Inflammatory macrophage treated with lipopolysaccharide for 1 hour (primary cell): ENCODE measurements at places on chromosomes 7 and 10.

DNA sequence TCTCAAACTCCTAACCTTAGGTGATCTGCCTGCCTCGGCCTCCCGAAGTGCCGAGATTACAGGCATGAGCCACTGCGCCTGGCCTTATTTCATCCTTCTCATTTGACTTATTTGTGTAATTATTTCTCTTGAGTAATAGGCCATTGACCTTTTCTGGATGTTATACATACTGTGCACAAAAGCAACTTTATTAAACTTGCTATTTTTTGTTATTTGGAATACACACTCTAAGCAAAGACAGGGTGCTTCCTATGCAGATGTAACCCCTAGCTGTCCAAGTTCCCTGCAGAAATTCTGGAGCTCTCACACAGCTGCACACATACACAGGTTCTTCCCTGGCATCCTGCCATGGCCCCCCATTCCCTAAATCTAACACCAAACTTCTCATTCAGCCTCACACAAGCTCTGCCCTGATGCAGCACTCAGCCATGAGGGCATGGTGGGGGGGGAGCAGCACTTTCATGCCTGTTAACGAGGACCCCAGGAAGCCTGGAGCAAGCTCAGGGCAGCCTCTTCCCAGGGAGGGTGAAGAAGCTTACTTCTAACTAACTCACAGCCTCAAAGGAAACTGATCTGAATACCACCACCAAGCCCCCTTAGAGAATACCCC, 33.2 kb downstream of the SH3PXD2A start:
- DNase-seq, result no peak

- DNase-seq, result no peak
Measured at GRCh38 chr7:132750096-132750495, 173.8 kb upstream of the PLXNA4 start.

DNA sequence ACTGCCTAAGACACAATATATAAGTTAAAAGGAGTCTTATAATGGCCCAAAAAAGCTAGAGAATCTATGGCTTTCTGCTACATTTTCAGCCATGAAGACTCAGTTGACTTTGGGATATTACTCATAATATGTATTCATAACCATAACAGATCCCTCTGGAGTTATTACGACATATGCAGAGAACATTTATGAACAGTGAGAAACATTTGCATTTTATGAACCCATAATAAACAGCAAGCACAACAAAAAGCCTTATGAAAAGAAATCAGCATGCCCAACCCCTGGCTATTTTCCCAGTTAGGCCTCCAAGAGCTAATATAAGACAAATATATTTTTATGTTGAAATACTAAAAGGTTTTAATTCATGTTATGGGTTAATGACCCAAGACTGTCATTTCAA, 52.4 kb downstream of the ARMH3 start:
- DNase-seq, result peak; percentile 31

DNA sequence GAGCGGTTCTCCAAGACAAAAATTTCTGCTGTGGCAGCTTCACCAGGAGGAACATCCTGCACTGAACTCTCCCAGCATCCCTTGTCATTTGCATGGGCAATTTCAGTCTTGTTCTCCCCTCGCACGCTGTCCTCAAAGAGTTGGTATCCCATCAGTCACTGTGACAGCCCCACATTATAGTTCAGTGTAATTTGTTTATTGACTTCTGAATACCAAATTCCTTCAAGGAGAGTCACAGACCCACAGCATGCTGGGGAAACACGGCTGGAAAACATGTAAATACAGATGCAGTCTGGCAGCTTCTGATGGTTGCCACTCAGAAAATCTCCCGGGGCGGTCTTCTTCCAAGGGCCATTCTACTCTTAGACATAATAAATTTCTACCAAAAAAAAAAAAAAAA, 151.0 kb upstream of the NEBL start:
- DNase-seq, result no peak

GRCh38 chr7:4030346-4030950, 651.6 kb upstream of the FOXK1 start:
- DNase-seq, result no peak

GRCh38 chr7:150739033-150739432, 1.8 kb downstream of the GIMAP5 start:
- no peak for DNase-seq

- no peak for DNase-seq
Measured at GRCh38 chr10:123327450-123327849, 173.2 kb downstream of the BUB3 start.

- DNase-seq, result no peak
Measured at GRCh38 chr10:72814099-72814790, 79.3 kb upstream of the OIT3 start.

DNA sequence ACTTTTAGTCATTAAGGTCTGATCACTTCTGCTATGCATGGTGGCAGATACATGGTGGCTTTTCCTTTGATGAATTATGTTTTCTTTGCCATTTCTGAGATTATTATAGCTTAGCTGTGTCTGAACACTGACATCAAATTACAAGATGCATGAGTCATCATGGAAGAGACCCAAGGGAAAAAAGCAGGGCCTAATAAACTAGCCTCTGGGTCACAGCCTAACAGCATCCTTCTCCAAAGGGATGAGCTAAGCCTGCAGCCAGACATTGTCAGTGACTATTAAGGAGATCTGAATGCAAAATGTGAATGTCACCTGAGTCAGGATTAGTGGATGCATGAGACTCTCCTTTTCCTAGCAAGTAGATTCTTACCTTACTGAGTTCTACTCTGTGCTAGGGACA, 19.1 kb upstream of the OGDHL start:
- DNase-seq, result no peak

DNA sequence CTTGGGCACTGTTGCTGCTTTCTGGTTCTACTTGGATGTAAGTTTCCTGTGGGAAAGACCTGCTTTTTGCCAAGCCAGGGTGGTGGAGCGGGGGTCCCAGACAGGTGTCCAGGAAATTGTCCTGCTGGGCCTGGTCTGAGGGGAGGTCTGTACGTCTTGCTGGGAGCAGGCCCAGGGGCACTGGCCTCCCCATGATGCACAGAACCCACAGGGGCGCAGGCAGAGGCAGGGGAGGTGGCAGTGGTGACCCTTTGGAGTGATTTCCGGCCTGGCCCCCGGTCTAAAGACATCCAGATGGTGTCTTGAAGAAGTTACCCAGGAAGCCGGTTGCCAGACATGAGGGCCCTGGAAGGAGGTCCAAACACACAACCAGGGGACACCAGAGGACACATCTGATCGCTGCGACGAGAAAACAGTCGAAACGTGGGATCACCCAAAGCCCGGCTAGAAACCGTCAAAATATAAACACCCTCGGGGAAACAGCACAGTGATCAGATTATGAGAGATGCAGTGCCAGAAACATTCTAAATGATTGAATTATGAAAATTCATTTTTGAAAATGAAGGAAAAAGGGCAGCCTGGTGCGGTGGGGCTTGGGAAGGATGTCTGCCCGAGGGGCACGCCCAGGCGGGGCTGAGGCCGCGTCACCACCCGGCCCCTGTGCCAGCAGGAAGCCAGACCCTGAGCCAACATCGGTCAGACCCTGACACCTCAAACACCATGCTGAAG, 59.6 kb downstream of the TMEM270 start:
- DNase-seq, result no peak

- DNase-seq, result peak; percentile 57
Measured at GRCh38 chr10:22690614-22691431, 23.6 kb downstream of the PIP4K2A start.

DNA sequence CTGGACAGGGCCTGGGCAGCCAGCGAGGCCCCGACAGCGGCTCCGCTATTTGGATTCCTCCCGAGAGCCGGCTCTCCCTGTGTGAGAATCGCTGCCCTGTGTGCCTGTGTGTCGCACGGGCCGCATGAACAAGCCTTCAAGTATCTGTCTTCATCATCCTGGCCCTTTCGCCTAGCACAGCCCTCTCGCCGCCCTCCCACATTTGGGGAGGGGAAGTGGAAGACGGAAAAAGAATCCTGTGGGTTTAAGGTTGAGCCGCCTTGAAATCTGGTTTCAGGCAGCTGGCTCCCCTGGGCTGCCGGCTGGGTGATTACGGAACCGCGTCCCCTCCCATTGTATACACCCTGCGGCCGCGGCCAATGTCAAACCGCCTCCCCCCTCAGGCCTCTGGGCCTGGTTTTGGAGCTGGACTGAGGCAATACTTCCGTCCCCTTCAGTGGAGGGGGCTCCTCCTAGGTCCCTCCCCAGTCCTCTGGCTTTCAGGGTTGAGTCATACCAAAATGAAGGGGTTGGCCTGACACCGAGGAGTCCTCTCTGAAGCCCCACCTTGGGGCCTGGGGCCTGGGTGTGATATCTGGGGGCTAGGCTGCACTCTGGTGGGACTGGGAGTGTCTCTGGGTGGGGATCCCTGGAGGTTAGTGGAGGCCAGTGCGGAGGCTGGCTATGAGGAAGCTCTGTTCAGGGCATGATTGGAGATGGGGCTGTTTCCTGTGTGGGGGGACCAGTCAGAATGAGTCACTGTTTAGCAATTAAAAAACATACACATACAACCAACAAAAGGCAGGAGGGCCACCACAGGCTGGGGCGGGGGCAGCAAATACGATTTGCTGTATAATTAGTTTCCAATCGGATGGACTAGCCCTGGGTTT, 1.7 kb downstream of the TRIM8 start:
- DNase-seq, result peak; percentile 98

DNA sequence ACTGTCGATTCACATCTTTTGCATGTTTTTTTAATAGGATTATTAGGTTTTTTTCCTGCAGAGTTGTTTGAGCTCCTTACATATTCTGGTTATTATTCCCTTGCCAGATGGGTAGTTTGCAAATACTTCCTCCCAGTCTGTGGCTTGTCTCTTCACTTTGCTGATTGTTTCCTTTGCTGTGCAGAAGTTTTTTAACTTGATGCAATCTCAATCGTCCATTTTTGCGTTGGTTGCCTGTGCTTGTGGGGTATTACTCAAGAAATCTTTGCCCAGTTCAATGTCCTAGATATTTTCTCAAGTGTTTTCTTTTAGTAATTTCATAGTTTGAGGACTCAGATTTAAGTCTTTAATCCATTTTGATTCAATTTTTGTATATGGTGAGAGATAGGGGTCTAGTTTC, 95.4 kb downstream of the TBXAS1 start:
- DNase-seq, result peak; percentile 62

DNA sequence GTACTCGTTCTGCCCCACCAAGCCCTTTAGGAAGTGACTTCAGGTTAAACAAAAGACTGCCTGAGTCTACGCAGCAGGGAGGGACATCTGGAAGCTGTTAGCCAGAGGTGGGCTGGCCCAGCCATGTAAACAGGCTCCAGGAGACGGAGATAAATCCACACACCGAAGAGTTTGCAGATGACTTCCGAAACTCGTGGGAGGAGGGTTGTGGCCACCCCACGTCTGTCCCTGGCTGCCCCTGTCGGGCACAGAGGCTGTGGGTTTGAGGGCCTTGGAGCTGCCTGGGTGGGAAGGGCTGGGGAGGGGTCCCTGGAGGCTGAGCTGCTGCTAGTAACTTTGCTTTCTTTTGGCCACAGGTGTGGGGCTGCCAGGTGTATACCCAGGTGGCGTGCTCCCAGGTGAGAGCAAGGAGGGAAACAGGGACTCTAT, 15.6 kb downstream of the ELN start:
- DNase-seq, result no peak

GRCh38 chr7:33534833-33535232, 370.5 kb upstream of the BMPER start:
- DNase-seq, result no peak

DNA sequence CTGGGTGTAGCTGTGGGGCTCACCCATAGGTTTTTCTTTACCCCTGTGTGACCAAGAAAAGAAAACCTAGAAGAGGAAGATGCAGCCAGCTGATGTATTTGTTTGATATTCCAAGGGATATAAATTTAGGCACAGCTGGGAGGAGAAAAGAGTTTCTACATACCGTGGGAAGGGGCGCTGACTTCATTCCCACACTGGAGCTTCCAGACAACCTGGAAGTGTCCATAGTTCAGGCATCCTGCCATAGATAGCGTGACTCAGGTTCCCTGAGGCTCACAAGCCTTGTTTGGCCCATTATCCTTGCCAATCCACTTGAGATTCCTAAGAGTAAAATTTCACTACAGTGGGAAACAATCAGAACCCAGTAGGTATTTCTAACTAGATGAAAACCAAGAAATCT, 371.7 kb upstream of the NRP1 start:
- DNase-seq, result no peak

DNA sequence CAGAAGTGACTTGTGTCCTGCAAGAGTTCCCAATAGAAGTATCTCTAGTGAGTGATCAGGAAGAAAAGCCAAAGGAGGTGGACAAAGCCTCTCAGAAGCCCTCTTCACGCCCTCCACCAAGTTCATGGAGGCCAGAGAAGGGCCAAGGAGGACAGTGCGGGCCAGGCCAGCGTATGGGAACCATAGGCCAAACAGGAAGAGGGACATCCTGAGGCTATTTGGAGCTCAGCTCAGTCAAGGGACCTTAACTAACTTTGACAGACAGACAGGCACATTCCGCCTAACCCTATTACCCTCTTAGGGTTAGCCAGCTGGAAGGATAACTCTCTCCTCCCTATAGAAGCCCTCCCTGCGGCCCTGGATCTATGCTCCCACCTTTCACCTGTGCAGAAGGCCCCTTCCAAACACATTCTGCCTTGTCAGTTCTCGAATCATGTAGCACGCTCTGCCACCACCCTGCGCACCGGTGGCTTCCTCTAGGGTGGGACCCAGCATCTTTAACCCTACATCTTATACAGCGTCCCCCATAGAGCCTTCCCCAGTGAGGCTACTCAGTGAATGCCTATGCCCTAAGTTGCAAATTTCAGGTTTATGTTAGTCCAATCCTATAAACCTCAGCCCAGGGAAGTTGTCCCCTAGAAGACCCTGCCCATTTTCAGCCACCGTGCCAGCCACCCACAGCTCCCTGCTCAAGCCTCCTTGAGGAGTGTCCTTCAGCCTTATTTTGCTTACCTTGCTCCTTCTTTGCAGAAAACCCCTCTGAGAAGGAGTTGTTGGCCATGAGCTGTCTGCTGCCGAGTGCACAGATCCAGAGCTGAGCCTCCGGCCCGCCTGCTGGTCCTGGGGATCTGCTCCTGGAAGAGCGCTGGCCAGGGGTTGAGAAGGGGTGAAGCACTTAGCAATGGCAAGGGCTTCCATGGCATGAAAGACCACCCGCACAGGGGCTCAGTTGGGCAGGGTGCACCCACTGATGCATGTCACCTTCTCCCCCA, 36.9 kb downstream of the FRMPD2 start:
- no peak for DNase-seq

DNA sequence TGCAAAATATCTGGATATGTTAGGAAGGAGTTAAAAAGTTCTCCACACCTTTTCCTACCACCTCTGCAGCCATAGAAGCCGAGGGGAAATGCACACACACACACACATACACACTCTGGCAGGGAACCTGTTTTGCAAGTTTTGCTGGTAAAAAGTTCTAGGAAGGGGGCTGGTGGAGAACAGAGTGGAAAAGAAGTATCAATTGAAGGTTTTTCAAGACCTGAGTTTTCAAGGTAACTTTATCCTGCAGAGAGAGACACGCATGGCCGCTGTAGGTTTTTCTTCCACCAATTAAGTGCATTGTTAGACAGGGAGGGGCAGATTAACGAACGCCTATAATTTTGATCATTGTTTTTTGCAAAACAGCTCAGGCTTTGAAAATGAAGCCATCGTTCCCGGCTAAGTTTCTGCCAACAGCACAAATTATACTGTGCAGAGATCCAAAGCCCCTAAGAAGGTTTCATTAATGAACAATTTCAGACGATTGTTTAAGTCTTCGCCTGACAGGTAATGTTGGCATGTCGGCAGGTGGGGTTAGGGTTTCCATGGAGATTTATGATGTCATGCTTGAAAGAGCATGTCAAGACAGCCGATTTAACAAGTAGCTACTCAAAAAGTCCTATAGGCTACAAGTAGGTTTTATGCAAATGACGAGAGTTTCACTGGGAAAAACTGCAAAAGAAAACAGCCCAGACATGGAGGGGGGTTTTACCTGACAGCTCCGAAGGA, 29.7 kb downstream of the KIAA1217 start:
- no peak for DNase-seq
